ENCODE measurements at places on chromosomes 1 and 21. TPM values are rescaled to one million over a fixed set of nuclear protein-coding genes. Genes with fewer than 3 reads are reported as not detected.

Gene PRPF38A
- total RNA-seq, result 8.9 TPM

Gene PYHIN1
- total RNA-seq, result not detected

Gene POU3F1
- total RNA-seq, result not detected

Gene SLC44A5
- 9.1 TPM for total RNA-seq

Gene COL9A2
- 0.09 TPM for total RNA-seq

Gene PRAMEF12
- total RNA-seq, result not detected

Gene TAS1R1
- total RNA-seq, result not detected

Gene FCMR
- total RNA-seq, result not detected

Gene CD160
- not detected for total RNA-seq

Gene AQP10
- not detected for total RNA-seq

Gene CCDC28B
- 18.3 TPM for total RNA-seq

Gene KCNE2
- total RNA-seq, result not detected

Gene GNG12
- 190 TPM for total RNA-seq
